ENCODE measurements at places on chromosomes 1 and 21.

DNA sequence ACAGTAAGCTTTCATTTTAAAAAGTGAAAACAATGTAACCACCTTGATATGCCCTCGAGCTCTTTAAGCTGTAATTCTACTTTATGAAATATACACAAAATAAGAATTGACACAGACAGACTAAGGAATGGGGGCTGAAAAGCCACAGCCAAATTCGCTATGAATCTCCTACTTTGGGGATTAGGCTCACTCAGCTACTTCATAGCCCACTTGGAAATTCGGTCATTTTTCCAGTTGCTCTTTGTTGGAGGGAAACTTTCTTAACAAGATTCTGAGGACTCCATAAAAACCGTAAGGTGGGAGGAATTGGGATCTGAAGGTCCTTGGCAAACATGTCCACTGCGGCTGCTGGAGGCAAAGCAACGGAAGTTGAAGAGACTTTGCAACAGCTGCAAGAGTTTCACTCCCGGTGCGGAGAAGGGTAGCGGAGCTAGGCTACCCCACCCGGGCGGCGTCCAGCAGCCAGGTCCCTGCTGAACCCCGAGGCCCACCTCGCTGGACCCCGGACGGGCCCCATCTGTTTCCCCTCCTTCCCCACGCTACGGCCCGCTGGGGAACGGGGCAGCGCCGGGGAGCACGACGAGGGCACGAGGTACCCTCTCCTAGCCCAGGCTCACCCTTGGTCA, 634 bp downstream of the MYCBP start:
- peak; percentile 12 for DNase-seq

- no peak for DNase-seq
Observed at GRCh38 chr1:205262731-205263171, 35.0 kb downstream of the TMCC2 start.

GRCh38 chr1:2158272-2158671, 36.3 kb downstream of the FAAP20 start:
- no peak for DNase-seq

DNA sequence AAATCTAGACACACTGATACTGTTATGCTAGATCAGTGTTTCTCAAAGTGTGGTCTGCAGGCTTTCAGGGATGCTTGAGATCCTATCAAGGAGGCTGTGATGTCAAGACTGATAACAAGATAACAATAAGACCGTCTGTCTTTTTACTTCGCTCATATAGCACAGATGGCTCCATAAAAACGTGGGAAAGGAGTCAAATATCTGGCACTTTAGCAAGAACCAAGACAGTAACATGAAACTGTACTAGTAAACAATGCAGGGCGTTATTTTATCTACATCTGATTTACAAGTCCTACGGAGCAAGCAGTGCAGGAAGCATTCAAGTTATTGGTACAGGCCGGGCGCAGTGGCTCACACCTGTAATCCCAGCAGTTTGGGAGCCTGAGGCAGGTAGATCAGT, 3.6 kb upstream of the SPRR3 start:
- no peak for DNase-seq

GRCh38 chr1:174005032-174005431, 17.1 kb downstream of the RC3H1 start:
- DNase-seq = no peak

DNA sequence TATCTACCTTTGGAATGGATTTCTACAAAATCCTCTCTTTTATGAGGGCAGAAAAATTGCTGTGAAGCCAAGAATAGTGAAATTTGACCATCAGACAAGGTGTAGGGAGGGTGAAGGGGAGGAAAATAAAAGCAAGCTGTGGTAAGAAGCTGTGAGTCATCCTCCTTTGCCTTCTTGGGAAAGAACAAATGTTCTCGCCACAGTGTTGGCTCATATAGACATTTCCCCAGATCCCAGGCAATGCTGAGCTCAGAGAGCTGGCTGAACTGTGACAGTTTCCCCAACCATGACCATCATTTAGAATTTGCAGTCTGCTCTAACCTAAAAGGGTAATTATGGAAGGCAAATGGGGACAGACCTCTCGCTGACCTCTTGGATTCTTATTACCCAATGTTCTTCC, 235.4 kb downstream of the PBX1 start:
- DNase-seq = no peak

DNA sequence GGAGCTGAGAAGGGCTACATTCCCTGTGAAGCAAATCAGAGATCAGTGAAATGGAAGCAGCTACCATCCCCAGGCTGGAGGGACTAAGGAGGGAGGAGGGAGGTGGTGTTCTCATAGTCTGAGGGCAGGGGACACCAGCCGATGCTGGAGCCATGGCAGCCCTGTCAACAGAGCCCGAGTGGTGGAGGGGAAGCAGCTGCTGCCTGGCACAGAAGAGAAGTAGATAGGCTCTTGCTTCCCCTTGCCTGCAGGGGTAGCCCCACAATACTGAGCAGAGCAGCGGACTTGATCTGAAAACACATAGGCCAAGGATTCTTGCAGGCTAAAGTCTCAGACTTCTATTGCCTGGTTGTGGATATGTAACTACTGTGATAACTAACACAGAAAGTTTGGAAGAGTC, 255.1 kb downstream of the FGGY start:
- no peak for DNase-seq

Data from HT-29 (cell line).